Anterior cingulate cortex (tissue), 58 donors: ENCODE measurements at places on chromosomes 13 and 19.
A peak's percentile ranks its signal among the peaks of the same experiment; 100 is the strongest.

DNA sequence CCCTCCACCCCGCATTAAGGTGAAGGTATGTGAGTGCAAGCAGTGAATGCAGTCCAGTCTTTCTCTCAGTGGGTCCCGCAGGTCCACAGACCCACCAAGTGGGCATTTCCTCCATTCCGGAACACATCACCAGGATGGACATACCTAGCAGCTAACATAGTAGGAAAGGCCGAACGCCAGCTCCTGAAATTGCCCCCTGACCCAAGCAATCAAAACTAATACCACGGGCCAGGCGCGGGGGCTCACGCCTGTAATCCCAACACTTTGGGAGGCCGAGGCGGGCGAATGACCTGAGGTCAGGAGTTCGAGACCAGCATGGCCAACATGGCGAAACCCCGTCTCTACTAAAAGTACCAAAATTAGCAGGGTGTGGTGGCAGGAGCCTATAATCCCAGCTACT, 71.7 kb upstream of the VSTM2B start:
- no peak for DNase-seq

DNA sequence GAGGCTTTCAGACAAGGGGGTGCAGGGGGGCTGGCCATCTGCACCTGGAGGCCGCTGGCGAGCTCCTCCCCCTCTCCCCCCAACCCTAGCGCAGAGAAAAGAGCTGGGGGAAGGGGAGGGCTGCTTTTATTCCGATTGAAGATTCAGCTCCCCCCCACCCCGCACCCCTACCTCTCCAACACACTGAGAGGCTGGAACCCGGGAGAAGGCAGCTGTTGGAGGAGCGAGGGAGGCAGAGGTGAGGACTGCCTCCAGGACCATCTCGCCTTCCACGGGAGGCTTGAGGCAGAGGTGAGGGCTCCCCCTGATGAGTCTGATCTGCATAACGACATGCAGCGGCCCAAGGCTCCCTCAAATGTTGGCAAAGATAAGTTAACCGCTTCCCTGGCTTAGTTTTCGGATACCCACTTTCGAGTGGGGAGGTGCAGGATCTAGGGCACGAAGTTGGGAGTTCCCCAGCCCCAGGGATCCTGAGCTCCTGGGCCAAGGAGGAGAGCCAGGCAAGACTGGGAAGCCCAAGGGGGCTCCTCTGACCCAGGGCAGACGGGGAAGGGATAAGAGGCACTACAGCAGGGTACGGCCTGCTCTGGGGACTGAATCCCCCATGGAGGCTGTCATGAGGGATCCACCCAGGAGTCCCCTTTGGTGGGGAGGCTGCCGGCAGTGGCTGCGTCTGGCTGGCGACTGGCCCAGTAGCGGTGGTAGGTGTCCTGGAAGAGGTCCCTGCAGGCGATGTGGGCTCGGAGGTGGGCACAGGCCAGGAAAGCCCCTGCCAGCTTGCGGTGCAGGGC, 1.2 kb upstream of the NUMBL start:
- no peak for DNase-seq

- no peak for DNase-seq
These were observed 4.5 kb upstream of the EPSTI1 start for GRCh38 chr13:42996584-42996983.

- peak; percentile 84 for DNase-seq
These were observed 8.8 kb downstream of the GTPBP3 start for GRCh38 chr19:17346109-17346671.

DNA sequence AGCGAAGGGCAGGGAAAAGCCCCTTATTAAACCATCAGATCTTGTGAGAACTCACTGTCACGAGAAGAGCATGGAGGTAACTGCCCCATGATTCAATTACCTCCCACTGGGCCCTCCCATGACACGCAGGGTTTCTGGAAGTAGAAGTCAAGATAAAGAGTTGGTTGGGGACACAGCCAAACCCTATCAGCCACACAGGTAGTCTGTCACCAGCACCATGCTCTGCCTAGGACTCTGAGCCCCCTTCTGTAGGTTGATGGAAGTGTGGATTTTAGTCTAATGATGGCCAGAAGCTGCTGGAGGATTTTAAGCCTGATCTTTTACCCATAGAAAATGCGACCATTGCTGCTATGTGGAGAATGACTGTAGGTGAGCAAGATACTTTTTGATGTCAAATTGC, 60.8 kb downstream of the ARHGEF7 start:
- no peak for DNase-seq

GRCh38 chr19:2336528-2337328, 8.2 kb downstream of the SPPL2B start:
- DNase-seq: no peak

DNA sequence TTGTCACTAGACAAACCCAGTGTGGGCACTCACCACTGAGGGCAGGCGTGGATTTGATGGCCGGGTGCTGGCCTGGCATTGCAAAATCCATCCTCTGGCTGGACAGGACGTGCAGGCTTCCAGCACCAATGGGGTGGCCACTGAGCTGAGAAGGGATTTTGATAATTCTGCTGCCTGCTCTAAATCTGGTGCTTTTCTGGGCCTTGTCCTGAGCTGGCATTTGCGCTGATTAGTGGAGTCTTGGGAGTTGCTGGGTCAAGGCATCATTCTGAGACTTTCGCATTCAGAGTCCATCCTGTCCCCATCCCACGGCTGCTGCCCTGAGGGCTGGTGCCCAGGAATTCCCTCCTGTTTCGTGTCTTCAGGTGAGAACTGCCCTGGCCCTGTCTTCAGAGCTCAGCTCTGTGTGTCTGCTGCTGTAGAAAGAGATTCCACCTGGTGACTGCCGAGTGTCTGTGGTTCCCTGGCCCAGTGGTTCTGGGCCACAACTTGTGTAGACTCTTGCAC, 65.9 kb upstream of the MCF2L start:
- DNase-seq: no peak

DNA sequence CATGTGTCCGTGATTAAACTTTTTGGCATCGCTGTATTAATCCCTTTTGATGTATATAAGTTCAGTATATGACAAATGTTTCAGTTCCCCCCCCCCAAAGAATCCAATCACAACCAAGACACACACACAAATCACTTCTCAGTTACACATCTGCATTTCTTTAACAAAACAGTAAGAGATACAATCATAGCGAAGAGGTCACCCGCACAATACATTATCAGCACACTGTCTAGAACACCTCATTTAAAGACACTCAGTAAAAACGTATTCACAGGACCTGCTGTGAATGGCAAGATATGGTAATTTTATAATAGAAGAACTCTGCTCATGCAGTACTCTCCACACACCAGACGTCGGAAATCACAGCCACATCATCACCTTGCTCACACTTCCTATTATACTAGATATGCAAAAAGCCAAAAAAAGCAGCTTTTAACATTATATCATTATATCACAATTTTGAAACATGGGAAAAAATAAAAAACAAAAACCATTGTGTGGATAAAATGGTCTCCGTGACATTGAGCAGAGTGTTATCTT, 71.4 kb upstream of the XPO4 start:
- no peak for DNase-seq
